ENCODE measurements at places on chromosomes 6 and 20.
A peak's percentile ranks its signal among the peaks of the same experiment; 100 is the strongest.

DNA sequence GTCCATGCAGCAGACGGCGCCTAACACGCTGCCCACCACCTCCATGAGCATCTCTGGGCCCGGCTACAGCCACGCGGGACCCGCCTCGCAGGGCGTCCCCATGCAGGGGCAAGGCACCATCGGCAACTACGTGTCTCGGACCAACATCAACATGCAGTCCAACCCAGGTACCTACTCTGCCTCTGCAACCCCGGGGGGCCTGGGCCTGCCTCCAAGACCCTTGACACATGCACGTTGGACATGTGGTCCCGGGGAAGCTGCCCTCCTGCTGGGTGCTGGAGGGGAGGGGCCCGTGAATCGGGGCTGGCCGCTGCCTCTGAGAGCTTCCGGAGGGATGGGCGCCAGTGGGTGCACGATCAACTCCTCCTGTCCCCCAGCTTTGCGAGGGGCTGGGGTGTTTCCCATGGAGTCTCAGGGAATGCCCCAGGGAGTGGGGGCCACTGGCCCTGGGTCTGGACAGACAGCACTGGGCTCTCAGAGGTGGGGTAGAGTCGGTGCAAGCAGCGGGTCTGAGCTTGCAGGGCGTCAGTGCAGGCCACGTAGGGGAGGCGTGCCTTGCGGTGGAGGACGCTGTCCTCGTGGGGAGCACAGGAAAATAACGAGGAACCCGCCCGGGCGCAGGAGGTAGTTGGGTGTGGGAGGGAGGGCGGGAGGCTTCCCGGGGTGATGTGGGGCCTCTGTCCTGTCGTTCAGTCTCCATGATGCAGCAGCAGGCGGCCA, 19.4 kb downstream of the SS18L1 start:
- DNase-seq, result no peak

- DNase-seq, result no peak
Measured at GRCh38 chr6:130222775-130223174, at the start of gene SAMD3. SAMD3 (minus strand) TSS chr6:130222951; CDS start chr6:130215273, 7,678 bp downstream.

GRCh38 chr20:38021087-38021772, 12.0 kb downstream of the TTI1 start:
- no peak for DNase-seq

GRCh38 chr6:11632795-11633511, 95.4 kb downstream of the TMEM170B start:
- DNase-seq, result no peak

DNA sequence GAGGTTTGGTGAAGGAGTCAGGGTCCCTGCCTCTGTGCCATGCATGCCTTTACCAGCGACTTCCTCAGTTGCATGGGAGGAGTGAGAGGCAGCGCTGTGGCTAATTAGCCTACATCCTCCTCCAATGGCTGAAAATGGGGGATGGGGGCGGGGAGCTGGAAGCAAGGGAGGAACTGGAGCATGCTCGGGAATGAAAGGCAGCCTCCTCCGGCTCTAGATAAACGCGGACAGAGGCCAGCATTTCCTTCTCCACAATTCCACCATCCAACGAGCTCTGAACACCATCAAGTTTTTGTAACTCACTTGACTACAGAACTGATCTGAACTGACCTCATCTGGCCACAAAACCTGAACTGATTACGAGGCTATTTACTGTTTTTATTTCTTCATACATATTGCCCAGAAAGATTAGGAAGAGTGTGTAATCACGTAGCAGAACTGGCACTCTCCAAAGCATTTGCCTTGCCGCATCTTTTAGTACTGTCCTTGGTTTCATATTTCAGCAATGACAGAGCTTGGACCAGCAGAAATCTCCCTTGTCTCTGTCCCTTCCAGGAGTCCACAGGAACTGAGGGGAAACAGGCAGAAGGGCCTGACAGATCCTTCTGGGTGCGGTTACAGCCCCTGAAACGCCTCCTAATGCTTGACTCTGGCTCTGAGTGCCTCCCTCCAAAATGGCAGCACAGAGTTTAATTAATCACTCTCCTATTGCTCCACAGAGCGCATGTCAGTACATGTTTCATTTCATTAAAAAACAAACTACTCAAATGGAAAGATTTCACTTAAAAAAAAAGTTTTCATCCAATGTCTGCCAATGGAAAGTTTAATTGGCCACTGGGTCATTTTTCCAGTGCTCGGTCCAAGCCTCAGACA, 58.2 kb upstream of the TRAF3IP2 start:
- no peak for DNase-seq

DNA sequence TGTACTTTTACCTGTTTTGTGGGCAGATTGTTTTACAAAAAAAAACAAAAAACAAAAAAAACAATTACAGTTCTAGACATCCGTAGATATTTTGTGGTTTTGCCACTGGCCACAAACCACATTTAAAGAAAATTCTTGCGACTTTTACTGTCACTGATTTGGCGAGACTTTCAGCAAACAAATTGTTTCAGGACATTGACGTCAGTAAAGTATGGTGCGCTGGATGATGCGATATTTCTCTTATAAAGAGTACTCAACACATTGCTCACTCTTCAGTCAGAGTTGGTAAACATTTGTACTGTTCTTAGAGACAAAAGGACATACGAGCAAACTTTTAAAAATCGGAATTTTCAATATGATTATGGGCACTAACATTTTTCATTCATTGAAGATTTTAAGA, 229.8 kb downstream of the HAO1 start:
- no peak for DNase-seq

- no peak for DNase-seq
Measured at GRCh38 chr6:24990236-24990845, 54.6 kb upstream of the RIPOR2 start.

GRCh38 chr20:41366546-41367392, at the start of gene EMILIN3:
EMILIN3 (minus strand) TSS chr20:41366818; CDS start chr20:41366634, 184 bp downstream.
- no peak for DNase-seq

DNA sequence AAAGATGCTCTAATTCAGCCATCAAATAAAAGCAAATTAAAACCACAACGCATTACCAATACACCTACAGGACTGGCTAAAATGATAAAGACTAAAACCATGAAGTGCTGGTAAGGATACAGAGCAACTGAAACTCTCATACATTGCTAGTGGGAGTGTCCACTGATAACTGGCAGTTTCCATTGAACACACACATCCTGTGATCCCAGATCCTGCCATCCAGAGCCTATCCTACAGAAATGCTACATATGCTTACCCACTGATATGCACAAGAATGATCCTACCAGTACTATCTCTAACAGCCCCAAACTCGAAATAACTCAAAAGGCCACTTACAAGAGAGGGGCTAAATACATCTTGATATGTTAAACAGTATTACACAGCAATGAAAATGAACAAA, 81.0 kb downstream of the FYN start:
- DNase-seq, result no peak

DNA sequence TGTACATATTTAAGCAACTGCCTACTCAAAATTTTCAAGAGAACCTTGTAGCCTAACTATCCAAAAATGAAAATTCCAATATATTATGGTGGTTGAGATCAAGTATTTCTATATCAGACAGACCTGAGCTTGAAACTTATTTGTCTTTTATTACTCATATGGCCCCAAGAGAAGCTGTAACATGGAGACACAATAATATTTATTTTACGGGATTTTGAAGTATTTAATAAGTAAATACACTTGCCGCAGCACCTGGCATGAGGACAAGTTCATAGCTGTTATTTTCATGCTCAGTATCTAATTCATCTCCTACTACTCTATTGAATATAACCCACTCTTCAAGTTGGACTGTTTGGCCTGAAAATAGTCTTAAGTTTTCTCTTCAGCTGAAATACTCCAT, 28.0 kb downstream of the PTPRK start:
- DNase-seq, result no peak

DNA sequence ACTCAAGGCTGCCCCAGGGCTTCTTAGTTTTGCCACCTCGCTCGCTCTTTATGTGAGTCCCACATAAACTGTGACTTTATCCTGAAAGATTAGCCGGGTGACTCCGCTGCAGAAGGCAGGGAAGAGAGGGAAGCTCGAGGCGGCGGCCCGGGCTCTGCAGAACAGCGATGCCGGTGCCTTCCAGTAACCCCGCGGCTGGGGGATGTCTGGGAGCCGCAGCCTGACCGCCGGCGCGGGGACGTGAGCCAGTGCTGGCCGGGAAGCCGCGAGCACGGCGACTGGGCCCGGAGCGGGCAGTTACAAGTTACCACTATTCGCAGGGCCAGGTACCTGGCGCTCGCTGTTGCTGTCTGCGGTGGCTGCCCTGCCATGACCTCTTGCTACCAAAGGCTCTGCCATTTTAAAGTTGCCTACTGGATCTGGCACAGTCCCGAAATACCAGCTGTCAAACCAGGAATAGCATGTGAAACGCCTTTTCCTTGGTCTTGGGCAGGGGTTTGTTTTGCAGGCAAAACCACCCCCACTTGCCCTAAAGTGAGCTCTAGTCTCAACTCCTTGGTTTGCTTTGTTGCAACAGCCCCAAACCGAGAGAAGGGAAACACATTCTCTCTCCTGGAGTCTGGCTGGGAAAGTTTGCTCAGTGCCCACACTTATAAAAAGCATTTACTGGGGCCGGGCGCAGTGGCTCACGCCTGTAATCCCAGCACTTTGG, 124.0 kb upstream of the SLC2A12 start:
- DNase-seq, result peak; percentile 33

- no peak for DNase-seq
Measured at GRCh38 chr6:31305703-31306219, 33.9 kb upstream of the HLA-C start.

DNA sequence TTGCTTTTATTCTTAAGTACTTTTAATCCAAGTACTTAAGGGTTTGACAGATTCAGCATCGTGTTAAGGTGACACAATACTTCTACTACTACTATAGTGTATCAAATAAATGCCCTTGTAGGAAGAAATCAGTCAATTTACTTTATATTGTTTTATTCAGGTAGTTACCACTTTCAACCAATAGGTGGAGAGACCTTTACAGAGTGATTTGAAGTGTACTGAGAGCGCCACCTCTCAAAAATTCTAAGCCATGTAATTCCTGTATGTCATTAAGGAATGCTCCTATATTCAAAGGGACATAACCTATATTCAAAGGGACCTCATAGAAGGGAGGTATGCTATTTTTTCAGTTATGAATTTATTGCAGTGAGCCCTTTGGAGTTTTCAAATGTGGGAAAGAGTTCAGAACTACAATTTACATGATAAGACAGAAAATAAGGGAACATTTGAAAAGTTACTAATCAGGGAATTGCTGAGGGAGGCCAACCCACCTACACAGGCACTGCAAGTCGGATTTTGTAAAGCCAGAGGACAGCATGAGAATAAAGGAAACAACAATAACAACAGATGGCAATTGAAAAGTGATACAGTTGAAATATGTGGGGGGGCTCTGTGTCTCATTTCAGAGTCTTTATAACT, 955.6 kb downstream of the TBC1D32 start:
- DNase-seq, result no peak

DNA sequence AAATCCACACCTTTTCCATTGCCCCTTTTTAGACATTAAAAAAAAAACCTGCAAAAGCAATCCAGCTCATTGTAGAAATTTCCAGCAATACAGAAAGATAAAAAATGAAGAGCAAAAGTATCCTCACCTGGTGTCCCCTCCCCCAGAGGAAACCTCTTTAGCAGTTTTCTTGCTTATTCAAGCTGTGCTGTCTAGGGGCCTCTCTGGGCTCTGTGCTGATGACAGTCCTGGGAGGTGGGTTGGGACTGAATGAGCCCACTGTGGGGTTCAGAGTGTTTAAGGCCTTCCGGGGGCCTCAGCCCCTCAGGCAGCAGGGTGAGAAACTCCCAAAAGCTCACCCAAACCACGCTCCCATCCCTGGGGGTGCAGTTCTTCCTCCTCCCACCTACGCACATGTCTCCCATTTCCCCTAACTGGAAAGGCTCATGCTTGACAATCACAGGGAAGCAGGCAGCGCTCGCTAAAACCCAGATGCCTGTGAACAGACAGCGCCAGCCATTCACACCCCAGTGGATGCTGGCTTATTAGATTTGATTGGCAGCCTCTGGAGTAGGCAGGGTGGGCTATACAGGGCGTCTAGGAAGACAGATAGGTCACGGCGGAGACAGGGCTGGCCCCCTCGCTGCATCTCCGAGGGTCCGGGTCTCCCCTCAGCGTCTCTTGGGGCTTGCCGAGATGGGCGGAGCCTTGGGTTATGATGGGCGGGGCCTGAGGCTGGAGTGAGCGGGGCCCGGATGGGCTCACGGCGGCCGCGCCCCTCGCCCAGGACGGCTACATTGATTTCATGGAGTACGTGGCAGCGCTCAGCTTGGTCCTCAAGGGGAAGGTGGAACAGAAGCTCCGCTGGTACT, 4.6 kb downstream of the GUCA1A start:
- no peak for DNase-seq

DNA sequence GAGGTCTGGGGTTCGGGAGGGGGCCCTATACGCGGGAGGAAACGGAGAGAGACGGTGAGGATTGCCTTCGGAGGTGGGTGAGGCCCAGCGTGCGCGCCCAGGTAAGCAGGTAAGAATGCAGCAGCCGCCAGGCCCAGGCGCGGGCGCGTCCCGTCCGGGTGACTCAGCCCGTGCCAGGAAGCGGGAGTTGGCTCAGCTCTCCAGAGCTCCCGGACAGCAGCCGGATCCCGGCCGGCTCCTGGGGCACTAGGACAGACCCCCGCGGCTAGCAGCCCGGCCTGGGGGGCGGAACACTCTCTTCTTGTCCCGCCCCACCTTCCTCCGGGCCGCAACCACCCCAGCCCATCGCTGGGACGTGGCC, 1.5 kb upstream of the MDFI start:
- no peak for DNase-seq

- no peak for DNase-seq
Measured at GRCh38 chr20:47998736-47999135, 213.5 kb upstream of the SULF2 start.

DNA sequence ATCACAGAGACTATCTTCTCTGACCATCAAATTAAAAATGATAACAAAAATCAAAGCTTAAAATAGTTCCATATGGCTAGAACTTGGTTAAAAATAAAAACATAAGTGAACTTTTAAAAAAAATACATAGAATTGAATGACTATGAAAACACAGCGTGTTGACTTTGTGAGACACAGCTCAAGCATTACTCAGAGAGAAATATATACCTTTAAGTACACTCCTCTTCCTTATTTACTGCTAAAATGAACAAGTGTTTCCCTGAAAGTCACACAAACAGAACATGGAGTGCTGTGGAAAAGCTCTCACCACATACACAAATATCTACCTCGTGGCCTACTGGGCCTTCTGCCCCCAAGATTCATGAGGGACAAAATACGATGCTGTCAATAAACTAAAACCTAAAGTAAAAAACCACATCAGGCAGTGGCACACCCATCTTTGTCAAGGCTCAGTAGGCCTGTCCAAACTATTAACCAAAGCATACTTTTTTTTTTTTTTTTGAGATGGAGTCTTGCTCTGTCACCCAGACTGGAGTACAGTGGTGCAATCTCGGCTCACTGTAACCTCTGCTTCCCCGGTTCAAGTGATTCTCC, 7.5 kb downstream of the FAXC start:
- no peak for DNase-seq

DNA sequence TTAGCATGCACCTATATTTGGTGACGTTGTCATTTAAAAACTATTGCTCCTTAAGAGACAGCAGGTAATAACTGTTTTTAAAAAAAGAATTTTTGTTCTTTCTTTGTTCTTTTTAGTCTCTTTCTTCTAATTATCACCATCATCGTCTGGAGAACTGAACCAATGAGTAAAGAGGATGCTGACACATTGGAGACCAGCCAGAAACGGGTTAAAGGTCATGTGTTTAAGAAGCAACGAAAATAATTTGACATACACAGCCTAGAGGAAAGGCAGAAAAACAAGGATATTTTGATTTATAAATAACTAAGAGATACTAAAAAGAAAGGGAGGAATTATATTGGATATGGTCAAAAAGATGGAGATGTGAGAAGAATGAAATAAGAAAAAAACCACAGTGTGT, 19.2 kb upstream of the FYN start:
- DNase-seq, result no peak

- DNase-seq, result no peak
Measured at GRCh38 chr6:140281767-140282166, 907.3 kb upstream of the CITED2 start.

Measured in hypothalamus (tissue), 51 donors.